ENCODE measurements at places on chromosomes 4 and X. TPM values are rescaled to one million over a fixed set of nuclear protein-coding genes. Genes with fewer than 3 reads are reported as not detected.

GRCh38 chrX:116379854-116380253, 56.6 kb upstream of the SLC6A14 start:
- DNase-seq, result no peak

- DNase-seq, result no peak
Observed at GRCh38 chr4:74755486-74755885, 38.8 kb downstream of the BTC start.

DNA sequence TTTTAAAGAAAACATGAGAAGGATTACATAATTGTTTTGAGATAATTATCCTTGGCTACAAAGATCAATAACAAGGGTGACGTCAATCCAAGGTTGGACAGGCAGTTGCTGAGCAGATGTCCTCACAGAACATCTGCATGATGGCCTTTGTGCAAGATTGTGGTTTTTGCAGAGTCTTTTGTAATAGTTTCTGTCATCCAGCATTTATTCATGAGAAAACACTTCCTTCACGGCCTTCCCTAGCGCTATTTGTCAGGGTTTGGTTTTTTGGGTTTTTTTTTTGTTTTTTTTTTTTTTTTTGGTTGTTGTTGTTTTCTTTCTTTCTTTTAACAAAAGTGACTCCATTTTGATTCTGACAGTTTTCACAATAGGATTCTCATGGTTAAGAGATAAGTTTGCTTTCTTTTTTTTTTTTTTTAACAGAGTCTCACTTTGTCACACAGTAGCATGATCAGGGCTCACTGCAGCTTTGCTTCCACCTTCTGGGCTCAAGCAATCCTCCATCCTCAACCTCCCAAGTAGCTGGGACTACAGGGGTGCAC, 31.5 kb upstream of the ELF2 start:
- DNase-seq, result no peak

CT45A2 gene
- total RNA-seq, result not detected

DNA sequence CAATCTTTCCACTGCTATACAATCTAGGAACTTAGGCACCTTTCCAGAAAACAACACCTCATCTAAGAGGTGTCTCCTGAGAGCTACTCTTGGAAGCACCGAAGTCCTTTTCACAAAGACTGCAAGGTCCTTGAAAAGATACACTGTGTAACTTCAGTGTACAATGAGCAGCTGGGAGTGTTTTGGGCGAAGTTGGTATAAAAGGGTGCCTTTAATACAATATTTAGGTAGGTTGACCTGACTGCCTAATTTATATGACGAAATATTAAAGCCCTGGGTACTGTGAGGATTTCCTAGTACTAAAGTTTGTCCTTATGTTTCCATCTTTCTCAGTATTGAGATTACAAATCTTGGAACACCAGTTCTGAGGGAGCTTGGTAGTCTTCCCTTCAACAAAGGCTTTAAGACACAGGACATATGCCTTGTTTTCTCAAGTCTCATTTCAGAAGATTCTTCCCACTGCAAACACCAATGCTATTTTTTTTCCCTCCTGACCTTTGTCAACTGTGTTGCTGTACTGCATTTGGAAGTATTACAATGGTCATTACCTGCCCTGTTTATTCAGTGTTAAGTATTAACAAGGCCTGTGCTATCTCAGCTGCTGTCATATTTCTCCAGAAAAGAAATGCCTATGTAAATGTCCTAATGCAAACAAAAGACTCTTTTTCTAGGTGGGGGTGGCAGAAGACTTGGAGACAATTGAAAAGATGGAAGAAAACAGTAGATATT, 134.2 kb downstream of the MAML3 start:
- DNase-seq, result no peak

- no peak for DNase-seq
Observed at GRCh38 chrX:22559506-22559905, 286.8 kb downstream of the CBLL2 start.

GRCh38 chrX:130084631-130085237, 25.6 kb downstream of the ELF4 start:
- peak; percentile 47 for DNase-seq

All from activated naive CD4-positive, alpha-beta T cell treated with anti-CD3 and anti-CD28 coated beads for 36 hours (primary cell).